ENCODE measurements at places on chromosomes 12 and 14.

DNA sequence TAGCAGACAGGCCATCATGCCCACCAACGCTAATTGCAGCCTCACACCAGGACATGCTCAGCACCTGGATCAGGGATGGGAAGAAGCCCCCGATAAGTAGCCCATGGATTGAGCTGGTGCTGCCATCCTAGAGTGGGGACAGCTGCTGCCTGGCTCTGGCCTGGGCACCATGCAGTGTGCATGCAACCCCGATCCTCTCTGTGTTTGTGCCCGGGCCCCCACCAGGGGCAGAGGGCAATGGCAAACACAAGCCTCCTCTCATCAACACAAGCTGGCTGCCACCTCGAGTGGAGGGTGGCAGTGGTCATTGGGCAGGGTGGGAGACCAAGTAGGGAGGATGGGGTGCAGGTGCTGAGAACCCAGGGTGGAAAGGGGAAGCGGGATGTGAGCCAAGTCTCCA lies 23.3 kb upstream of the SOCS2 start:
- no peak for DNase-seq

GRCh38 chr12:96070670-96071279 lies 35.4 kb upstream of the LTA4H start:
- no peak for DNase-seq

- no peak for DNase-seq
Measured at GRCh38 chr12:57547288-57548012, 458 bp upstream of the DCTN2 start.

GRCh38 chr12:75995691-75996090 lies 35.9 kb downstream of the PHLDA1 start:
- no peak for DNase-seq

DNA sequence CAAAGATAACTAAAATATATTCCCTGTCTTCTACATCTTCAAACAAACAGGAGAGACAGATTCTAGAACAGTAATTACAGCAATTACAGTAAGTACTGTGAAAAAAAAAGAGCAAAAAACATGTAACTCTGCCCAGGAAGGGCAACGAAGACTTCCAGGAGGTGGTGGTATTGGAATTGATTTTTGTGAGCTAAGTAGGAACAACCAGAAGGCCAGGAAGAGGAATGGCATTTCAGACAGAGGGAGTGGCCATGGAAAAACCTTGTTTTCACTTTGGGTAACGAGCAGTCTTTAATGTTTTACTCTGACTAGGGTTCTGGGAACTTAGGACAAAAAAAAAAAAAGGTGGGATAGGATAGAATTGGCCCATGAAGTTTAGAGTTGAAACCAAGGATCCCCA lies 196.3 kb upstream of the PLEKHG7 start:
- peak; percentile 15 for DNase-seq

DNA sequence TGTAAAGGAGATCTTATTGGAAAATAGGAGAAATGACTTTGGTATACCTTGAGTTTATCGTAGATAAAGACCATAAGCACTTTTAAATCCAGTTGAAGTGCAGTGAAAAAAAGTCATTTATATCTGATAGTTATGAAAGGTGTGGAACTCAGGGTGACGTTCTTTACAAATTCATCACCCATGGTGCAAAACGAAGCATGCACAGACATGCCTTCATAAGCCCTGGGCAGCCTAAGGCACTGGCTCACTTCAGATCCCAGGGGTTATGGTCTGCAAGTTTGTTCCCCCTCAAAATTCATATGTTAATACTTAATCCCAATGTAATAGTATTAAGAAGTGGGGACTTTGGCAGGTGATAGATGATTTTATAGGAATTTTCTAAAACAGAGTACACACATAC lies 1216.4 kb upstream of the USP15 start:
- DNase-seq = peak; percentile 23

- DNase-seq = no peak
Measured at GRCh38 chr14:55243386-55243785, 27.8 kb upstream of the FBXO34 start.

GRCh38 chr12:100128512-100128908 lies 14.2 kb downstream of the BLTP3B start:
- peak; percentile 17 for DNase-seq

DNA sequence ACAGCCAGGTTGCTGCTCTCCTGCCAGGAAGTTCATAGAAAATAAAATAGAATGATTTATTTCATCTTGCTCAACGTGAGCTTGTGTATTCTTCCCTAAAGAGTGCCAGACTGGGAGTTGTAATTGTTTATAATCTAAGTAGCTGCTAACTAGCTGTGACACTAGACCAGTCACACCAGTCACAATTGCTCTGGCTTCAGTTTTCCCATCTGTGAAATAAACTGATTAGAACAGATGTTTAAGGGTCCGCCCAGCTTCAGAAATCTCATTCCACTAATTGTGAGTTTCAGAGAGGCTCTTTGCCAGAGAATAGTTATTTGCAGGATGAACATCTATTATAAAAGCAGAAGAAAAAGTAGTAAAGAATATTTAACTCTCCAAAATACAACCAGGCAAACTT lies 55.6 kb upstream of the ZDHHC17 start:
- DNase-seq = no peak

- no peak for DNase-seq
Measured at GRCh38 chr14:51540364-51540763, 111.3 kb upstream of the FRMD6 start.

DNA sequence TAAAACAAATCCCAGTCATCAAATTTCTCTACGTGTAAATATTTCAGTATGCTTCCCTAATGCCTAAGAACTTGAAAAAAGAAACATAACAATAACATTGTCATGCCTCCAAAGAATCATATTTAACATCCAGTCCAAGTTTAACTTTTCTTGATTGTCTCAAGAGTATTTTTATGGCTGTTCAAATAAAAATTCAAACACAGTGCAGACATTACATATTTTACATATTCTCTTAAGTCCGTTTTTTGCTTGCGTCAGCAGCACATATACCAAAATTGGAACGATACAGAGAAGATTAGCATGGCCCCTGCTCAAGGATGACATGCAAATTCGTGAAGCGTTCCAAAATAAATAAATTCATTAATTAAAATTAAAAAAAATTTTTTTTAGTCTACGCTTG lies 23.3 kb upstream of the EEA1 start:
- no peak for DNase-seq

DNA sequence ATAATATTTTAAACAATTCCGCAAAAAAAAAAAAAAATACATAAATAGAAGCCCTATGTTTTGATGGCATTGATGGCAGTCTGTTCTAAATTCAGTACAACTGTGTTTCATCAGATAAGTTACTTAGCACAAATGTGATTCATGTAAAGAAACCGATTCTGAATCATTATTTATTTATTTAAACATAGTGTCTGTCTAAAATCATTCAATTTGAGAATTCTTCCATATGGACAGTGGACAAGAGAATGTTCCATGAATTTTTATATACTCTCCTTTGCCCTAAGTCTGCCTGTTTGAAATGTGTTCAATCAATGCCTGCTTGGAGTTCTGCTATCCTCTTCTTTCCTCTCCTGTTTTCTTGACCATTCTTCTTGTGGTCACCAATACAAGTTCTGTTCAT lies 126.5 kb downstream of the PDE3A start:
- no peak for DNase-seq

GRCh38 chr12:44750468-44750867 lies 125.6 kb downstream of the NELL2 start:
- no peak for DNase-seq

- DNase-seq = no peak
Measured at GRCh38 chr12:89999699-90000505, 291.3 kb upstream of the ATP2B1 start.

DNA sequence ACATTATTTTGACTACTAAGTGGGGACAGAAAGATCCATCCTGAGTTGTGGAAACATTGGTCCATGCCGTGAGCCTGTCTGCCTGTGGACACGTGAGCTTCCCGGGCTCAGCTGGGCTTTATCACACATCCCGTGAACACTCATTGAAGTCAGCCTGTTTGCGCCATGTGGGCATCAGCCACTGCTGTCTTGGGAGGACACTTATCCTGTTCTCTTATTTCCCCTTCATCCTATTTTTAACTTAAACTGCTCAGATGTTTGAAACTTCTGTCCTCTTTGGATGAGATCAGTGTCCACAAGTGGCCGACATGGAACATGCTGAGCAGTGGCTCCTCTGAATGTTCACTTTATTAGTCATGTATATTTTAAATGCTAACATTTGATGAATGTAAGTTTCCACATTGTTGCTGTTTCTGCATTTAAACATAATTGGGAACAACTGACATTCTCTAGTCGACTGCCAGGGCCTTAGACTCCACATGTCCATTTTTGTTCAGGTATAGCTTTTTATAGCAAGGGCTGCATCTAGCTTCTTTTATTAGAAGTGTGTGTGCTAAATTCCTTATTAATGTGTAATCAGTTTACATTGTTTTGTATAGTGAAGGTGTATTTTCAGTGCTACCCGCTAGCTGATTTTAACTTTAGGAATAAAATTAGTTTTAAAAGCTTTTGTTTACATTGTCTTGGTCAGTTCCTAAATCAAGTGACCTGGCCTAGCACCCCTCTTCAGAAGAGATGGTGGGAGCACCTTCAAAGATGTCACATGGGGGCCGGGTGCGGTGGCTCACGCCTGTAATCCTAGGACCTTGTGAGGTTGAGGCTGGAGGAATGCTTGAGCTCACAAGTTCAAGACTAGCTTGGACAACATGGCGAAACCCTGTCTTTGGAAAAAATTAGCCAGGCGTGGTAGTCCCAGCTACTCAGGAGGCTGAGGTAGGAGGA lies 24.0 kb downstream of the RNF34 start:
- no peak for DNase-seq

DNA sequence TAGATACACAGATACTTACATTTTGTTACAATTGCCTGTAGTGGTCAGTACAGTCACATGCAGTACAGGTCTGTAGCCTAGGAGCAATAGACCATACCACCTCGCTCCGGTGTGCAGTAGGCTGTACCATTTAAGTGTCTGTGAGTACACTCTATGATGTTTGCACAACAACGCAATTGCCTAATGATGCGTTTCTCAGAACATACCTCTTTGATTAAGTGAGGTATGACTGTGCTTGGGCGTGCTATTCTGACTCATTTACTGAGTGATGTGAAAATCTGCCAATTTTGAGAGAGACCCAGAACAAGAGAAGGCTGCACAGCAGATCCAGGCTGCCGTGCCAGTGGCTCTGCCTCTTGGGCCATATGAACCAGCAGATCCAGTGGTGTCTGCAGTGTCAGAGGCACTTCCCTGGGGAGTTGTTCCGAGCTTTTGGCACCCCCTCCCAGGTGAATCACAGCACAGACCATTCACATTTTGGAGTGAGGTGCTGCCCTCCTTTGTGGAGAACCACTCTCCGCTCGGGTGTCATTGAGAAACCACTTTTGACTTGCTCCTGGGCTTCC lies 20.4 kb downstream of the DLK1 start:
- DNase-seq = peak; percentile 86

GRCh38 chr12:75782069-75782581 lies 249.5 kb downstream of the PHLDA1 start:
- DNase-seq = no peak

GRCh38 chr12:77377116-77377515 lies 311.7 kb upstream of the E2F7 start:
- DNase-seq = no peak

DNA sequence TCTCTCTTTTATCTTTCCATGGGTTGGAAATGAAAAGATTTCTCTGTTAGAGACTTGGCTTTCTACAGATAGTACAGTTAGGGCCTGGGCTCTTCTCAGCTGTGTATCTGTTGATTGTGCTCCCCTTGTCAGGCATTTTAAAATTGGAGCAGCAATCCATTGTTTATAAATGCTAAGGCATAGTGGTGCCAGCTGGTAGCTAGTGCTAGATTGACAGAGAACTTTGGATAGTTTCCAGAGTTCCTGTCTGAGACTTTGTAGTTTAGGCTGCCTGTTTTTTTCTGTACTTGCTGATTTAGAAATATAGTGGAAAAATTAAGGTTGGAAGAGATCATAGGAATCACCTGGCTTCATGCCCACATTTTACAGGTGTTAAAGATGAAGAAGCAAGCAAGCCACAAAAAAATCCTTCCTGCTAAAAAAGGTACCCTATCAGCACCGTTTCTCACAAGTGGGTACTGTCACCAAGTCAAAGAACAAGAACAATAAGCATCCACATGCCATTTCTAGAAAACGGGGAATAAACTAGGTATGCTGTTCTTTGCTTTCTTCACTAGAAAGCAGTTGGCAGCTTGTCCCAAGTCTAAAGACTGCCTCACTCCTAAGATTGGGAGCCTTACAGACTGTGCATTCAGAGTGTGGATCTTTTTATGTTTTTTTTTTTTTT lies 6.2 kb downstream of the TTLL5 start:
- DNase-seq = no peak

GRCh38 chr14:102736956-102737355 lies 40.3 kb upstream of the TRAF3 start:
- DNase-seq = no peak

DNA sequence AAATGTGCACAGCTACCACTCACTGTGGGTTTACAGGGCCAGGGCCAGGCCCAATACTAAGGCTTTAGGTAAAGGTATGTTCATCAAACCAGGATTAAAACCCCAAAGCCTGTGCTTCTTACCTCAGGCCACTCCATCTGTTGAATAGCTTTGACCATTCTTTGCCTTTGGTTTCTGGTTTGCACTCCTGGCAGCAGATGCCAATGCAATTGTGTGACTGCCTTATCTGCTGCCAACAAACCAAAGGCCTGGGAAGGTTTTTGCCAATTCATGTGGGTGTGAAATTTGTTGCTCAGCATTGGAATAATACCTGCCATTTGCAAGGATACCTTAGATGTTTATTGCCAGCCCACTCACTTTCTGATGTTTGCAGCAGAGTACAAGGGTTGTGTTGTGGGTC lies 221.6 kb downstream of the C12orf75 start:
- no peak for DNase-seq

GRCh38 chr12:100293017-100293416 lies 26.0 kb downstream of the SCYL2 start:
- no peak for DNase-seq

DNA sequence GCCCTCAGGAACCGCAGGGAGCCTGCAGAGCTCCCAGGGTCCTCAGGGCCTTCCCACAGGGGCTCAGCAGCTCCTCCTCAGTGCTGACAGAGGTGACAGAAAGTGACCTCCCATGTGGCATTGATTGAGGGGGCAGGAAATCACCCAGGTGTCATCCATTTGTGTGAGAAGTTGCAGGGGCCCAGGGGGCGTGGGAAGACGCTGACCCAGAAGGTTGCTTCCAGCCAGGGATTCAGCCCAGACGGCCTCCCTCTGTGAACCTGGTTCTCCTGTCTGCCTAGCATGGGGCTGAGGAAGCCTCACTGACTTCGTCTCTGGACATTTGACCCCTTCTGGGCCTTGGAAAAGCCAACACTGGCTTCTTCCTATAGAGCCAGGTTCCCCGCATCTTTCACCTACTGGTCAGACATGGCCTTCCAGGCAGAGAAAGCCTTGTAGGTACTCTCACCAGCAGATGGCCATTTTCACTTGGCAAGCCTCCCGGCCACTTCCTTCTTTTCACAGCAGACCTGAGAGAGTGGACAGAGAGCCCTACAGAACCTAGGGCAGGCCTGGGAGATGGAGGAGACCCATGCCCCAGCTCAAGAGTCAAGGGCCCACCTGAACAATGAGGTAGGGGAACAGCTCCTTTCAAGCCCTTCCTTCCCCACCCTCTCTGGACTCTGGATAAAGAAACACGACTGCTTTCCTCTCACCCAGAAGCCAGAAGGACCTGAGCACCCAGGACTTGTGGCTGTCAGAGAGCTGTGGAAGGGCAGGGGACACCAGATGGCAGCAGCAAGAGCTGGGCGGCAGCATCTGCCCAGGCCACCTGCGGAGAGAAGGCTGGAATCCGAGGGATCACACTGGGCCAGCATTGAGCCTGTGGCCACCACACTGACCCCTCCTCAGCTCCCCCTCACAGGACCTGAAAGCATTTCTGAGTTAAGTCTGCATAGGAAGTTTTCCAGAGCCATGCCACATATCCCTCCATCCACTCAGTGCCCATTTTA lies 377.8 kb downstream of the DPF3 start:
- no peak for DNase-seq

- peak; percentile 10 for DNase-seq
Measured at GRCh38 chr14:65101631-65102440, 481 bp downstream of the MAX start.

Measured in RWPE1 (cell line).